Tibial nerve (tissue), 4 donors: ENCODE measurements at places on chromosomes 3 and 15. TPM values are rescaled to one million over a fixed set of nuclear protein-coding genes. Genes with fewer than 3 reads are reported as not detected.

DNA sequence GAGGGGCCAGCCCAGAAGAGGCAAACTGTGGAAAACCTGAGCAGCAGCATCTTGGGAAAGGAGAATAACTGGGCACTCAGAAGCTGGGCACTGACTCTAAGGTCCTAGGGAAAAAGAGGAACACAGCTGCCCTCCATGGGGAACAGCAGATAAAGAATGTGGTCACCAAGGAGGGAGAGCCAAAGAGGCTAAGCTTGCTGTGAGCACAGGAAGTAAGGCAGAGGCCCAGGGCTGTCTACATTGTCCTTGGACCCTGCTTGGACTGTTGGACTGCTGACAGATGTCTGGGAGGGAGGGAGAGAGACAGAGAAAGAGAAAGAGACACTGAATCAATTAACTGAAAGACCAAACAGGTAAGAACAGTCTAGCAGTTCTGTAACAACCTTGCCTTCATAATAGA lies 4.5 kb upstream of the MNS1 start:
- no peak for DNase-seq
- H3K4me3 ChIP-seq, result no peak overlapping the region
- H3K27ac ChIP-seq, result no peak overlapping the region
- H3K36me3 ChIP-seq, result no peaks in the 10 kb centered on the region
- H3K27me3 ChIP-seq, result no peaks in the 10 kb centered on the region
- H3K4me1 ChIP-seq, result no peaks in the 10 kb centered on the region

DNA sequence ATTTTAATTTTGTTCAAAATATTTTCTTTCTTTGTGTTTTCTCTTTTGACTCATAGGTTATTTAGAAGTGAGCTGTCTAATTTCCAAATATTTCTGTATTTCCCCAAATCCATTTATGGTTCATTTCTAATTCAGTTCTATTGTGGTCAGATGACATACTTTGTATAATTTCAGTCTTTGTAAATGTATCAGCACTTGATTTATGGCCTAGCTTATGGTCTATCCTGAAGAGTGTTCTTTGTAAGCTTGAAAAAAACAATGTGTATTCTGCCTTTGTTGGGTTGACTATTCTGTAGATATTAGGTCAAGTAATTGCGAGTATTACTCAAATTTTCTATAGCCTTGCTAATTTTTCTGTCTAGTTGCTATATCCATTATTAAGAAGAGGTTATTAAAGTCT lies 311.2 kb downstream of the OCA2 start:
- no peak overlapping the region for H3K27ac ChIP-seq
- H3K36me3 ChIP-seq, result no peaks in the 10 kb centered on the region
- H3K27me3 ChIP-seq, result no peaks in the 10 kb centered on the region
- H3K4me1 ChIP-seq, result peaks cover 3% of the 10 kb centered on the region
- no peak overlapping the region for H3K4me3 ChIP-seq

GRCh38 chr3:12944849-12945248 lies 103.5 kb upstream of the RPL32 start:
- H3K27ac ChIP-seq, result peak overlapping the region; percentile 72
- no peaks in the 10 kb centered on the region for H3K27me3 ChIP-seq
- H3K4me3 ChIP-seq, result no peak overlapping the region
- no peak for DNase-seq

DNA sequence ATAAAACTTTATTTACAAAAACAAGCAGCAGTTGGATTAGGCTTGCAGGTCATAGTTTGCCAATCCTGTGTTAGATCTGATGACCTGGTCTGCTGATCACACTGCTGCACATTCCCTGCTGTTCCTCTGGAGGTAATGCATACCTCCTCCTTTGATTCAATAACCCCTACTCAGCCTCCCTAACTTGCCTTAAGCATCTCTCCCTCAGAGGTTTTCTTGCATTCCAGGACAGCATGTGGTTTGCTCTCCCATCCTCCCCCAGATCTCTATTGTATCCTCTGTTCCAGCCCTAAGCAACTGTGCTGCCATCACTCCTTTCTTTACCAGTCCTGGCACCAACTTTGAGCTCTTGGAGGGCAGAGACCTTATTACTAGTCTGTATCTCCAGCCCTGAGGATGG lies 63.4 kb downstream of the CACNA2D3 start:
- H3K36me3 ChIP-seq, result no peaks in the 10 kb centered on the region
- DNase-seq, result no peak
- H3K27me3 ChIP-seq, result no peaks in the 10 kb centered on the region

DNA sequence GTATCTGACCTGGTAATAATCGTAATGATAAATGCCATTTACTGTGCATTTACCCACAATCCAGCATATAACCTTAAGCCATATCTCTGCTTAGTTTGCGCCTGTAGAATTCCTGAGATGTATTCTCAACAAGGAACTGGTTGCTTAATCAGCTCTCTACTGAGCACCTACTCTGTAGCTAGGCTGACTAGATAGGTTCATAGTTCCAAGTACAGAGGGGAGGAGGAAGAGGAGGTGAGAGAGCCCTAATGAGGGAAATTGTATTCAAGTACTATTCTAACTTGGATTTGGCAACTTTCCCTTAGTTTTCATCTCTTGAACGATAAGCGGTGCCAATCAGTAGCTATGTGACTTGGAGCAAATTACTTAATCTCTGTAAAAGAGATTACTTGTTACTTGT lies 5.6 kb upstream of the AKAP13 start:
- H3K27ac ChIP-seq, result no peak overlapping the region
- peaks cover 2% of the 10 kb centered on the region for H3K4me1 ChIP-seq
- no peaks in the 10 kb centered on the region for H3K36me3 ChIP-seq

- H3K27ac ChIP-seq, result no peak overlapping the region
- no peak overlapping the region for H3K4me3 ChIP-seq
- no peaks in the 10 kb centered on the region for H3K4me1 ChIP-seq
- no peaks in the 10 kb centered on the region for H3K27me3 ChIP-seq
- H3K36me3 ChIP-seq, result no peaks in the 10 kb centered on the region
Measured at GRCh38 chr3:116553355-116553754, 108.1 kb upstream of the LSAMP start.

- no peaks in the 10 kb centered on the region for H3K4me1 ChIP-seq
- H3K36me3 ChIP-seq, result no peaks in the 10 kb centered on the region
- no peaks in the 10 kb centered on the region for H3K27me3 ChIP-seq
- H3K27ac ChIP-seq, result no peak overlapping the region
- DNase-seq, result no peak
Measured at GRCh38 chr3:44430466-44430865, 47.0 kb downstream of the ZNF445 start.

Gene FBXW12
- total RNA-seq, result not detected

GRCh38 chr3:8954938-8955763 lies 8.1 kb downstream of the RAD18 start:
- no peaks in the 10 kb centered on the region for H3K27me3 ChIP-seq
- no peak overlapping the region for H3K27ac ChIP-seq
- no peak for DNase-seq
- H3K36me3 ChIP-seq, result no peaks in the 10 kb centered on the region
